ENCODE measurements at places on chromosomes 12 and 14. TPM values are rescaled to one million over a fixed set of nuclear protein-coding genes. Genes with fewer than 3 reads are reported as not detected.

Gene FGF6
- total RNA-seq: not detected

Gene PRB2
- not detected for total RNA-seq

Gene HAL
- total RNA-seq: 0.70 TPM

Gene TMX1
- 48.5 TPM for total RNA-seq

Gene ACOT6
- not detected for total RNA-seq

Gene TMEM233
- total RNA-seq: not detected

Gene FZD10
- total RNA-seq: not detected

Gene PPP1R36
- total RNA-seq: 0.26 TPM

Gene IL26
- not detected for total RNA-seq

Gene TMPRSS12
- not detected for total RNA-seq

Gene TMEM253
- total RNA-seq: not detected
